GM12864 (cell line): ENCODE measurements at places on chromosomes 13 and 19.
A peak's percentile ranks its signal among the peaks of the same experiment; 100 is the strongest.

DNA sequence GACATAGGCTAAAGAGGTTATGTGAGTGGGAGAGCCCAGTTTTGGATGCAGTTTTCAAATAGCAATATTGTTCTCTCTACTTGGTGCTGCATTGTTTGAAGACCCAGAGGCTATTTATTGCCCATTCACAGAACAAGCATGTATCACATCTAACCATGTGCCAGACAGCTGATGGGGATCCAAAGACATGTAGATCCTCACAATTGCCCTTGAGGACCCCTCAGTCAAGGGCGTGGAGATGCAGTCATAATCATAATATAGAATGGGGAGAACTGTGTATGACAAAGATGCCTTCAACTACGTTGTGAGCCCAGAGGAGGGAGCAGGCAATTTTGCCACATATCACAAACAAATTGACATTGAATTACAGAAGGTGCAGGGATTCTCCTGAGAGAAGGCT is 70.5 kb downstream of the NHLRC3 start:
- DNase-seq = no peak

DNA sequence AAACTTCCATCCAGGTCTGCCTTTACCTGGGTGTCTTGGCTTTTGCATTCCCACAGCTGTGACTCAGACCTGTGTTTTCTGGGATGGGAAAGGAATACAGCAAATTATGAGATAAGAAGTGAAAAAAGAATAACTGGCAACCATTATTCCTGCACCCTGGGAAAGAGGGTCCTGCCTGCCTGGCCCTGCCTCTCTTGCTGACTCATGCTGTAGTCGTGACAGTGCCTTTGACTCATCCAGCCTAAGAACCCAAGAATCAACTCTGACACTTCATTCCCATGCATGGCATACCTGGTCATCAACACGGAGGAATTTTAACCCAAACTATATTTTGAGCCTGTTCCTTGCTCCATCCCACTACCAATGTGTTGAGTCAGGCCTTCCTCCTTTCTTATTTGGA is 185.4 kb upstream of the SERP2 start:
- DNase-seq = no peak

- peak; percentile 50 for DNase-seq
These were observed 110.5 kb downstream of the ENOX1 start for GRCh38 chr13:43676320-43676719.

GRCh38 chr13:106534639-106535551 is 567 bp downstream of the EFNB2 start:
- DNase-seq = no peak

DNA sequence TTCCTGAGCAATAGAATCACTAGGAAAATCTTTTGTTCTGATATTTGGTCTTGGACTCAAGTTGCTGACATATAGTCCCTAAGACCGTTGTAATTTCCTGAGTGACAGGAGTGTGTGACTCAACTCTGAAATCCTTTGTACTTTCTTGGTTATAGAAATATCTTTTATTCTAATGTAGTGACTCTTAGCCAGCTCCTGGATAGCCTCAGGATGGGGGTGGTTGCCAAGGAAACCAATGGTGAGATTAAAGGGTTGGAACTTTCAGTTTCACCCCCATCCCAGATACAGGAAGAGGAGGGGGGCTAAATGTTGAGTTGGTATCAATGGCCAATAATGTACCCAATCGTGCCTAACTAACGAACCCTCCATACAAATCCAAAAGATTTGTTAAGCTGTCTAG is 41.8 kb downstream of the MBD3L2B start:
- no peak for DNase-seq

DNA sequence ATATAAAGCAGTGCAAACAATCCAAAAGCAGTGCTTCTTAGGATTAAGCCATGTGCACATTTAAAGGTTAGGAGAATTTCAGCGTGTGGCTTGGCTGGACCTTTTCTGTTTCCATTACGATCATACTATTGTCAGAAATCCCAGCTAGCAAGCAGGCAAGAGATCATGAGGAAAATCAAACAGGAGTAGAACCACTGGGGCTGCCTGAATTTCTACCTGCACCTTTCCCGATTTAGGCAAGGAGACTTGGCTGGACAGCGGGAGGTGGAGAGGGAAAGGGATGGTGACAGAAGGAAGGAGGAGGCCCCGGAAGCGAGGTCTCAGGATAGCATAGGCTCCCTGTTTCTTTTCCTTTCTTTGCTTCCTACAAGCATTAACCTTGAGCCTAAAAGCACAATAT is 102.5 kb downstream of the FGF14 start:
- no peak for DNase-seq

GRCh38 chr13:64553411-64554129 is 2676.6 kb downstream of the PCDH9 start:
- no peak for DNase-seq

DNA sequence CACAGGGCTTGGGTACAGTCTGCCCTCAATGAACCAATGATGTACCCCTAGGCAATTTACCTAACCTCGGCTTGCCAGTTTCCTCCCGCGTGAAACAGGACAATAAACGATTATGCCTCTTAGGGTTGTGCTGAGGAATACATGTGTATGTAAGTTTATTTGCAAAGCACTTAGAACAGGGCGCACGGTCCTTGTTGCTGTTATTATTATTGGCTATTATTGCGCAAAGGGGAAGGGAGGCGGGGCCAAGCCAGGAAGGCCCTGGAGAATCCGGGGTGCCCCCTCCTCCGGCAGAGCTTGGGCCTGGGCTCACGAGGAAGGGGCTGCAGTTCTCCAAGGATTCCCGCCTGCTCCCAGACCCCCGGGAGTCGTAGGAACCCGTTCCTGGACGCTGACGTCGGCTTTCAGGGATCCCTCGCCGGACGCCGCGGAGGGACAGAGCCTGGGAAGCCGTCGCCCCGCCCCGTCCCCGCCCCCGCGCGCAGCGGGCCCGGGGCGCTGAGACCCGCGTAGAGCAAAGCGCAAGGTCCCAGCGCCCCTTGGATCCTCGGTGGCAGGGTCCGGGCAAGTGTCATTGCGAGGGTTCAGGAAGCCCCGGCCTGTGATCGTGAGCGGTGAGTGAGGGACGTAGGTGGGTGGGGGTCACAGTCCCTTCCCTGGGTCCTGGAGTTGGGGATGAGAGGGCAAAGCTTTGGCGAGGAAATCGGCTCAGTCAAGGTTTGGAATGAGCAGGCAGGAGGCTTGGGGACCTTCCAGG is at the start of gene TMEM91:
Gene TMEM91 (plus strand): TSS at position 293 of the 757 bp plus-strand sequence. CDS start 1,777 bp downstream, outside the sequence.
- no peak for DNase-seq
